Dermis blood vessel endothelial cell (primary cell): ENCODE measurements at places on chromosomes 2 and 18. TPM values are rescaled to one million over a fixed set of nuclear protein-coding genes. Genes with fewer than 3 reads are reported as not detected.
A peak's percentile ranks its signal among the peaks of the same experiment; 100 is the strongest.

CD8A gene
- 0.05 TPM in 1 of 2 replicates, not detected in the other for total RNA-seq

SDC1 gene
- 1.4 and 1.7 TPM in 2 replicates for total RNA-seq

TMEM169 gene
- total RNA-seq, result 0.37 and 0.85 TPM in 2 replicates

DUSP19 gene
- 2.6 and 4.4 TPM in 2 replicates for total RNA-seq

CPS1 gene
- total RNA-seq, result 0.42 and 0.85 TPM in 2 replicates

DNA sequence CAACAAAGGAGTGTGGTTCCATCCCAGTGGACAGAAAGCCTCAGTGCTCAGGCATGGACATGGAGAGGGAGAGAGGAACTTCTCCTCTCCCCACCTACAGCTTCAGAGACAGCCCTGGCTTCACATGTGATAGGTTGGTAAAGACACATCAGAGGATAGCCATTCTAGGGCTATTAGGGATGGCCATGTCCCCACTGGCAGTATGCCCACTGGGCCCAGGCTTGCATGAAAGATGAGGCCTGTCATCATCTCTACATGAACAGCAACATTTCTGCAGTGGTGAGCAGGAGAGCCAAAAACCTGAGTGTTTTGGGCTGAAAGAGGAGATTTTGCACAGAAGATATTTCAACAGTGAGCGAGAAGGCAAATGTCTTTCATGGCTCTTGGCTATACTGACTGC is 517.2 kb downstream of the NR4A2 start:
- DNase-seq, result no peak

DNA sequence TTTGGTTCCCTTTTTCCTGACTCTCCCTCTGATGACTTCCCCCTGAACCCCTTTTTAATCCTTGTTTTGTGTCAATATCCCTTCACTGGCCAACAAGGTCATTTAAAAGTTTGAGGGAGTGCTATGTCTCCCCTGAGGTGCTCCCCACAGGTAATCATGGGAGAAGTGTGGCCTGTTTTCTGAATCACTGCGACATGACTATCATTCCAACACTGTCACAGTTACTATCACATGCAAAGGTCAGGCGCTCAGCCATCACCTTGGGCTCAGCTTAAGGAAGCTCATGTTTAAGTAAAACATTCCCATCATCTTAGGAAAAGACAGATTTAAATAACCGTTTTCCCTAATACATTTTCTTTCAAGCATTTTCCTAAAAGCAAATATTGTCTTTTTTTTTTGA is 20.9 kb upstream of the ACAA2 start:
- no peak for DNase-seq

DNA sequence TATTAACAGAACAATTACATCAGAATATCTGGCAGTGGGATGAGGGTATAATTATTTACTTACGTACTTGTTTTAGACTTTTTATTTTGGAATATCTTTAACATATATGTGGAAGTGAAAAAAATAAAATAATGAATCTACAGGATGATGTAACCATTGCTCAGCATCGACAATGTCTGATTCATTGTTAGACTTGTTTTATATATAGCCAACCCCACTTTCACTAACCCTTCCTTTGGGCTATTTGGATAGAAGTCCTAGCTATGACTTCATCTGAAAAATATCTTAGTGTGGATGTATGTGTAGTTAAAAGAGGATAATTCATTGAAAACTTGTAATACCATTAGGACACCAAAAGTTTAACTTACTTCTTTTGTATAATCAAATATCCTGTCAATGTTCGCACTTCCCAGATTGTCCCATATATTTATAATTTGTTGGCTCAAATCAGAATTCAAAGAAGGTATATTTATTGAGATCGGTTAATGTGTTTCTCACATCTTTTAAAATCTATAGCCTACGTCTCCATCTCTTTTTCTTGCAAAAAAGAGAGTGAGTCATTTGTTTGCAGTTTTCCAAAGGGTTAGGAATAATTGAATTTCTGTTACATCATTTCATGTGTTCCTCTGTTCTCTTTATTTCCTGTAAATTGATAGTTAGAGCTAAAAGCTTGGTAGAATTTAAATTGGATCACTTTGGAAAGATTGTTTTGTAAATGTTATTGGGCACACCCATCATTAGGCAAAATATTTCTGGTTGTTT is 506.1 kb upstream of the FAM98A start:
- DNase-seq, result peak; percentile 77

- DNase-seq, result peak; percentile 72
Measured at GRCh38 chr2:218367415-218368149, 10.9 kb downstream of the CATIP start.

- DNase-seq, result peak; percentile 82
Measured at GRCh38 chr2:176130147-176130956, 847 bp downstream of the HOXD8 start.

- DNase-seq, result no peak
Measured at GRCh38 chr2:21358976-21359375, 235.2 kb downstream of the TDRD15 start.

DNA sequence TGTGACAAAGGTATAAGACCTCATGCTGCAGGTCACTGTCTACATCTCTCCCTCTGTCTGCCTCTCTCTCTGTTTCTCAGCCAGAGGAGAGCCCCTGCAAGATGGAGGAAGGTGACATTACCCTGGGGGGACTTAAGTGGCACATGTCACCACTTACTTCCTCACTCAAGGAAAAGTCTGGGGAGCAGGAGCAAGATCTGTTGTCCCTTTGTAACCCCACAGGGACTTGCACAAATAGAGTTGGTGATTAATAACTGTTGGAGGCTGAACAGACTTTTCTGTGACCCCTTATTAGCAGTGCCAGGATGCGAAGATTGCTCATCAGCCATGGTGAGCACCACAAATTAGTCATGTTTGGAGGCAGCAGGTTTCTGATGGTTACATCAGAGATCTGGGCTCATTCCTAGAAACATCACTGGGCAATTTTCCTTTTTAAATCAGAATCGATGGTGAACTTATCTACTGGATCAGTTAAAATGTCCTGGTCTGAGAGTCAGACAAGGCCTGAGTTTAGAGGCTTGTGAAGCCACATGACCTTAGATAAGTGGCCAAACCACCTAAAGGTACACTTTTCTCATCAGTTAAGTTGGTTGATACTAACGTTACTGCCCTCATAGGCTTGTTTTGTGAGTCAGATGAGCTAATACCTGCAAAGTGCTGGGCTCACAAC is 81.2 kb upstream of the LTBP1 start:
- DNase-seq, result peak; percentile 67

DNA sequence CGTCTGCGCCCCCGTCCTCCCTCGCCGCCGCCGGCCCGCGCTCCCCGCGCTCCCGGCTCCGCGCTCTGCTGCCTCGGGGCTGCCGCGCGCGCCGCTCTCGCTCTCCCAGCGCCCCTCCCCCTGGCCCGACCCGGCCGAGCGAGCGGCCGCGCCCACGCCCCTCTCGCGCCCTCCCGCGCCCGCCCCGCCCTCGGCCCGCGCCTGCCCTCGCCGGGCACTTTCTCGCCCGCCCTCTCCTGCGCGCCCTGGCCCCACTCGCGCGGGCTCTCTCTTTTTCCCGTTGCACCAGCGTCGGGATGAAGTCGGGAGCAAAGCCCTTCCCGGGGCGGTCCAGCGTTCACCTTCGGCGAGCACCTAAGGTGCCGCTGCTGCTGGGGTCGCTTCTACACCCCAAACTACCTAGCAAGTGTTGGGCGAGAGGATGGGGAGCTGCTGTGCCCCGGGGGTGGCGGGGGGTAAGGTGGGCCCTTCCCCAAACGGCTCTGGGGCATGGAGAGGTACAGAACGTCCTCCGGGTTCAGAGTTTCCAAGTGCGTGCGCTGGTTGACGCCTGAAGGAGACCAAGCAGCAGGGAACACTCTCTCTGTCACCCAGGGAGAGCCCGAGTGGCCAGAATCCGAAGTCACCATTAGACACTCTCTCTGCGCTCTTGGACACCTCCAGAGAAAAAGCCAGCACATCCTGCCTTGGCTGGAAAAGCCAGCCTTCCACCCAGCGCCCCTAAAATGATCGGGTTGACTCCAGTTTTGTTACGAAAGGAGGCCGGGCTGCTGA is at the start of gene COLEC12:
TSS of gene COLEC12 (minus strand) at position 70 of the 774 bp plus-strand sequence. CDS start 187 bp downstream, outside the sequence.
- DNase-seq, result no peak

GRCh38 chr2:194383401-194383800 is 1273.6 kb upstream of the SLC39A10 start:
- peak; percentile 3 for DNase-seq

- no peak for DNase-seq
Measured at GRCh38 chr2:216090369-216090786, 8.7 kb downstream of the TMEM169 start.

- DNase-seq, result no peak
Measured at GRCh38 chr2:240670950-240671349, 11.7 kb downstream of the AQP12B start.

DNA sequence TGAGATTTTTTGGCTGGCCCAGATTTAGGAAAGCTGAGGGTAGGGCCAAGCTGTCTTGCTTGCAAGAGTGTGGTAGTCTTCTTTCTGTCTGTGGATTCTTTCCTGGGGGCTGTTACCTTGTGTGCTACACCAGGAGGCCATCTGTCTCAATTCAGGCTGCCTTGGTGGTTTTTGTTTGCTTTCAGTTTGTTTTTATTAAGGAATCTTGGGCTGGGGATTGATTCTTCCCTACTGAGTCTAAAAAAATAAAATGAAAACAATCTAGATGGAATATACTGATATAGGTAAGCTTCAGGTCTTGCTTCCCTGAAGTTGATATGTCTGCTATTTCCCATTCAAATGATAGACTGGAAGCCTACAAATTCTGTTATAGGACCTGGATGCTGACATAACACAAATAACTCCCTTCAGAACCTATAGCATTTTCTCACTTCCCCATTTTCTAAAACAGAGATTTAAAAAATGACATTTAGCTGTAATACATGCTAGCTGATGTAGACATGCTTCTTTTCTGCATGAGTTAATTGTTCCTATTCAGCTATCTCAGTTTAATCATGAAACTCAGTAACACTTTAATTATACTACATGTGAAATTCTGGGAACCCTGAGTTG is 5.3 kb downstream of the LHCGR start:
- no peak for DNase-seq

GRCh38 chr18:38940863-38941531 is 1375.4 kb upstream of the CELF4 start:
- DNase-seq, result peak; percentile 13

DNA sequence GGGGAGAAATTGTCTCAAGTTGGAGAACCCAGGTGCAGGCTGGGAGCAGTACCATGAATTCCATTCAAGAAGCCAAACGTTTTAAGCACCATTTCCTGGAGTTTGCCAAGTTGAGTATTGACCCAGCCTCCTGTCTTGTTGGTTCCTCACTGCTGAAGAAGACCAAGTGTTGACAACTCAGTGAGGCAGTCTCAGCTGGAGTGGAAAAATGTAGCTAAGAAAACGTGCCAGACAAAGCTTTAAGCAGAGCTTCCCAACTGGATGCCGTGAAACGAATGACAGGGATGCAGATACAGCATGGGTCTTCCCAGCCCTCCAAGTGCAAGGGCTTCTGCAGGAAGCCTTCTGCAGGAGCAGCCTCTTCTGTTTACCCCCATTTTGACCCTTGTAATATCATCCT is 778 bp upstream of the INPP1 start:
- DNase-seq, result no peak

DNA sequence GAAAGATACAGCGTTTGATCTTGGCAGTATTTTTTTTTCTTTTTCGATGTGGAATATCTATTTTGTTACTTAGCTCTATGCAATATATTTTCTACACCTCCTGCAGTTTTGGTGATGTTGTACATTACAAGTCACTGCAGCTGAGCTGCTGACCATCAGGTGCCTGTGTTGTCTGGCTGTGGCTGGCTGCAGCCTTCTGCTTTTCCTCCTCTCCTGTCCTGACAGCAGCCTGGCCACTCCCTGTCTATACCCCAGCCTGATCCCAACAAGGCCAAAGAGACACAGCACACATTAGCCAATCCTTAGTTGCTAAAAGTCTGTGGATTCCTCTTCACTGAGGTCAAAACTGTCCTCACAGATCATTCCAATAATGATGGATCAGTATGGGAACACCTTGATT is 222.3 kb downstream of the MYT1L start:
- DNase-seq, result no peak

DNA sequence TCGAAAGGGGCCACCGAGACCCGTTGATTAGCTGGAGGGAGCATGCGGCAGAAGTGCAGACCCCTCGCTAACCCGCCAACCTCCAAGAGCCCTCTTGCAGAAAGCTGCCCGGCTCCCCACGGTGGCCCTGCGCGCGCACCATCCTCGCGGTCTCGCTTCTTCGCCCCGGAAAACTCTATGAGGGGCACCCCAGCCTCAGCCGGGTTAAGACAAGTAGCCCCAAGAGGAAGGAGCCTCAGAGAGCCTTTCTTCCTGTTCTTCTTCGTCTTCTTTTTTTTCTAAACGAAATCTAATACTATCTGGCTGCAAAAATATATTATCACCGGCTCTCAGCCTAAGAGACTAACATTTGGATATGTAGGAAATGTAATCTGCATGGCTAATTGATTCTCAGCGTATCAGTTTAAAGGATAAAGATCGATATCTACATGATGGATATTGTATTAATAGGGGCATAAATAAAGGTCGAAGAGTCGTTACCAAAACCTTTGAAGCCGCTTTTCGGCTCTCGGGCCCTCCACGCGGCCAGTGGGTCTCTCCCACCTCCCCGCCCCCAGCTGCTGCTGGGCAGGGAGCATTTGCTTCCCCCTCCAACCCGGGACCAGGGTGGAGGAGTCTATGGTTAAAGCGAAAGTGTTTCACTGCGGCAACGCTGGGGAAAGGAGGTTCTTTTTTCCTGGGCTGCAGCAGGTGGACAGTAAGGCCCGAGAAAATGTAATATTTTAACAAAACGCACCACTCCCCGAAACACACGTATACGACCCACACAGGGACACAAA is 6.1 kb upstream of the PAX3 start:
- DNase-seq, result no peak

DNA sequence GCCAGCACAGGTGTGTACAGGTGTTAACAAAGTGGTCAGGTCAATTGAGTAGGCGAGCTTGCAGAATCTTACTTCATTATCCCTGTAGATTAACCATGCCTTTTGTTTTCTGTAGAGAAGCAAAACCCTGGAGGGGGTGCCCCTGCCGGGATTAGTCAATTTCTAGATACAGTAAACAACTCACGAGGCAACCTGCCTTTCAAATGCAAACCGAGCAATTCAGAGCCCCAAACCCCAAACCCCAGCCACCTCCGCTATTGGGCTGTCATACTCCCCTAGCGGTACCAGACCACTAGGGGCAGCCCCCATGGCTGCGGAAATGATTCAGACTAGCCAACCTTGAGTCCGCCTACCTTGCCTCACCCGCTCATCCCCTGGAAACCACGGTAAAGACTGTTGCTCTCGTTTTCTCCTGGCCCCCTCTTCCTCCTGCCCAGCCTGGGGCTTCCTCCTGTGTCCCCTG is 61.4 kb upstream of the KIF5C start:
- DNase-seq, result no peak

- DNase-seq, result no peak
Measured at GRCh38 chr2:54274781-54275242, 18.8 kb upstream of the TSPYL6 start.

DNA sequence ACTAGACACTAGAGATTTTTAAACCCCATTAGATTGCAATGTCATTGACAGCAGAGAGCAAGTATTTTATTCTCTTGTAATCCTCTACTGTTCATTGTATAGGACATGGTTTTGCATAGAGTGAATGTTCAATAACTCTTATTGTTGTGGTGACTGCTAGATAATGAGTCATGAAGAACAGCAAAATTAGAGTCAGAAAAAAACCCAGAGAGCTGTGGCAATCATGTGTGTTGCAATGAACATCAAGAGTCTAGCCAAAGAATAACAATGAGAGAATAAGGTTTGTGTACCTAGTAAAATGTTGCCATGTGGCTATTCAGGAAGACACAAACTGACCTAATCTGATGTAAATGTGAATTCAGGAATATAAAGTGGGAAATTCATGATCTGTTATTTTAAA is 684.0 kb downstream of the DSC3 start:
- no peak for DNase-seq

- DNase-seq, result no peak
Measured at GRCh38 chr2:176122052-176122682, 352 bp upstream of the HOXD9 start.
